ENCODE measurements at places on chromosomes 13 and 19.
A peak's percentile ranks its signal among the peaks of the same experiment; 100 is the strongest.

DNA sequence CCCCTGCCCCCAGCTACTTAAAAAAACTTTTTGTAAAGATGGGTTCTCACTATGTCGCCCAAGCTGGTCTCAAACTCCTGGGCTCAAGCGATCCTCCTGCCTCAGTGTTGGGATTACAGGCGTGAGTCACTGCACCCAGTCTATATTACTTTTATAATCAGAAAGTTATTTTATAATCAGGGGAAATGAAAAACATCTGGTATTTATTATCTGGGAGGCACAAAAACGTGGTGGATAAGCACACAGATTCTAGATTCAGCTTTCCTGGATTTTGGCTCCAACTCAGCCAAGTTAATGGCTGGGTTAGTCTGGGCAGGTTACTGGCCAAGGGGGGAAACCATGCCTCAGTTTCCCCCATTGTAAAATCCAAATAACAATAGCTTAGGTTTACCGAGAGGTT lies 24.7 kb downstream of the KEAP1 start:
- DNase-seq, result peak; percentile 36

DNA sequence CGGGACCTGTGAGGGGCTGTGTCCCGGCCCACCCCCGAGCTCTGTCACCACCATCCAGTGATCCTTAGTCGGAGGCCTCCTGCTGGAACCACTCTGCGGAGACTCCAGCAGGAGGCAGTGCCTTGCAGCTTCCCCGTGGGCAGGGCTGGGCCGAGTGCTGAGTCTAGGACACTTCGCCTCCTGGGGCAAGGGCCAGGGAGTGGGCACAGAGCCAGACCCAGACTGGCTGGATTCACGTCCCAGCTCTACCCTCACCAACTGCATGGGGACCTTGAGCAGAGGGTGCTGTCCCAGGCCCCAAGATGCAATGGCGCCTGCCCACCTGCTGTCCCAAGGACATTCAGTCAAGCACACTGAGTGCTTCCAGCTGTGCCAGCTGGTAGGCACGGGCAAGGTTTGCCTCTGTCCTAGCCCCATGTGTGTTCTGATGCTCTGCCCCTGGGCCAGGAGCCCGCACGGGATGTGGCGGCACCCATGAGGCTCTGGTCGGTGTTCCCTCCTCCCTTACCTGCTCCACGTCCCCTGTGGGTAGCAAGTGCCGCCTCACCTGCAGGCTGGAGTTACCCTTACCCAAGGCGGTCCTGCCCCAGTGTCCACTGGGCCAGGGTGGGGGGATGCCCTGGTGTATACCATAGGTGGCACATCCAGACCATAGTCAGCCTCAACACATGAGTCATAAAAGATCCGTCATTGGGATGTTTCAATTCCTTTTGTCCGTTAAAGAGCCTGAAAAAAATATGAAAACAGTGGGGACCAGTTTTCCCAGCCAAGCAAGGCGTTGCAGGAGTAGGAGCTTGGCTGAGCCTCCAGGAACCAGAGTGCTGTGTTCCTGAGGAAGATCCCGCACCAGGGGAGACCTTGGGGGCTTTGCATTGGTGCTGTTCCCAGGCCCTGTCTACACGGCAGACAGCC lies 7.4 kb downstream of the FZR1 start:
- peak; percentile 9 for DNase-seq

DNA sequence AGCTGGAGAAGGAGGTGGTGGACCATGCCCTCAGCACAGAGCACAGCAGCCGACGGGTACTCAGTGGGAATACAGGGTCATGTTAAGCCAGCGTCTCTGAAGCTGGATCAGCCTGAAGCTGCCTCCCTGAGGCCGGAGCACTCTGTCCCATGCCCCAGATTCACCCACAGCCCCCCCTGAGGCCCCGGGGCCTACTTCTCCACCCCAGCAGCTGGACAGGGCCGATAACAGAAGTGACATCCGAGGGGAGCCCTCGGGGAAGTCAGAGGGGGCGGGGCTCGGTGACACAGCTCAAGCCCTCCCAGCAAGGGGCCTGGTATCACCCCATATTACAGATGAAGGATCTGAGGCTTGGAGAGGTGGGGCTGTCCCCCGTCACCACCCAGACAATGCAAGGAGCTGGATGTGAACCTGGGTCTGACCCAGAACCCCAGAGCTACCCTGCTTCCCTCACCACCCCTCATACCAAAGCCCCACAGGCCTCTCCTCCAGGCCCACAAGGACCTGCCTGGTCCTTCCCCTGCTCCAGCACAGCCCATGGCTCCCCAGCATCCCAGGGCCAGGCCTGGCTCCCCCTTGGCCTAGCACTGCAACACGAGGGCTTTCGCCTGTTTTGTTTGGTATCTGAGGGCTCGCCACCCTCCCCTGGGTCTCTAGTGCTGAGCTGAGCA lies 5.7 kb downstream of the R3HDM4 start:
- no peak for DNase-seq

- no peak for DNase-seq
Observed at GRCh38 chr13:39501702-39502324, 101.2 kb downstream of the LHFPL6 start.

DNA sequence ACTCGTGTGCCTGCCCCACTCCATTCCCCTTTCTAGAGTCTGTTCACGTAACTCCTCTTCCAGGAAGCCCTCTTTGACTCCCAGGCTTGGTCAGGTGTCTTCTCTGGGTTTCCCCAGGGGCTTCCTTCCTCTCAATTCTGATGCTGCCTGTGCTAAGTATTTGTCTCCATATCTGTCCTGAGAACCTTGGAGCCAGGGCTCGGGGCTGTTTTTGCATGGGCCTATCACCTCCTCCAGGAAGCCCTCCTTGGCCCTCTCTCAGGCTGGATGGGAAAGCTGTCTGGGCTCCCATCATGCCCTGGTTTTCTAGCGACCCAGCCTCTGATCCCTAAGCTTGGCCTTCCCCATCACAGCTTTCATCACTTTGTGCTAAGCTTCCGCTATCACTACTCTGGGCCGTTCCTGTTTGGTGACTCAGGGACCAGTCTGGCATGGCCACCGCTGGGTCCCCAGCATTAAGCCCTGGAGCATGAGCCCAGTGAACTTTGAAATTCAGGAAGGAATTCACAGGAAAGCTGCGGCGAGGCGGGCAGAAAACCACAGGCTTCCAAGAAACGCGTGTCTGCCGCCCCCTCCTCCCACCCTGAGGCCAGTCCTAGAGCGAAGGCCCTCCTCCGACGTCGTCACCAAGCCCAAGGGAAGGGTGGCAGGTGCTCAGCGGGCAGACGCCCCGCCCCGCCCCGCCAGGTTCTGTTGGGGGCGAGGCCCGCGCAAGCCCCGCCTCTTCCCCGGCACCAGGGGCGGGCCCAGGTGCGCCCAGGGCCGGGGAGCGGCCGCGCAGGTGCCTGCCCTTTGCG lies 486 bp upstream of the SPINT2 start:
- DNase-seq, result peak; percentile 97

GRCh38 chr19:5957170-5957569 lies 20.8 kb downstream of the RANBP3 start:
- DNase-seq, result no peak

DNA sequence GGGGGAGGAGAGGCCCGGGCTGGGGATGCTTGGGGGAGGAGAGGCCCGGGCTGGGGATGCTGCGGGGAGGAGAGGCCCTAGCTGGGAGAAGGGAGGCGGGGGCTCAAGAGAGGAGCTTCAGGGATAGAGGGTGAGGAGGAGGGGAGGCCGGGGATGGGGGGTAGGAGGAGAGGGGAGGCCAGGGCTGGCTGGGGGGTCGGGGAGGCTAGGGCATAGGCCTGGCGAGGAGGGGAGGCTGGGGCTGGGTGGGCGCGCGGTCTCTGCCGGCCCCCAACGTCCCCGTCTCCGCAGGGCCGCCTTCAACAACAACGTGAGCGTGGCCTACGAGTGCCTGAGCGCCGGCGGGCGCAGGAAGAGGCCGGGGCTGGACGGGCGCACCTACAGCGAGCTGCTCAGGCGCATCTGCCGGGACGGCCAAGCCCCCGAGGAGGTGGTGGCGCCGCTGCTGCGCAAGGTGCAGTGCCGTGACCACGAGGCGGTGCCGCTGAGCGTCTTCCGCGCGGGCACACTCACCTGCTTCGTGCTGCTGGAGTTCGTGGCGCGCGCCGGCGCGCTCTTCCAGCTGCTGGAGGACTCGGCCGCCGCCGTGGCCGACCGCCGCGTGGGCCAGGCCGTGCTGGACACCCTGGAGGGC lies 11.4 kb downstream of the TPGS1 start:
- DNase-seq, result no peak

GRCh38 chr13:95138876-95139585 lies 162.2 kb downstream of the ABCC4 start:
- no peak for DNase-seq

GRCh38 chr13:21079761-21080592 lies 18.6 kb upstream of the LATS2 start:
- peak; percentile 94 for DNase-seq

- DNase-seq, result peak; percentile 35
Observed at GRCh38 chr19:34172661-34173192, 423 bp downstream of the LSM14A start.

DNA sequence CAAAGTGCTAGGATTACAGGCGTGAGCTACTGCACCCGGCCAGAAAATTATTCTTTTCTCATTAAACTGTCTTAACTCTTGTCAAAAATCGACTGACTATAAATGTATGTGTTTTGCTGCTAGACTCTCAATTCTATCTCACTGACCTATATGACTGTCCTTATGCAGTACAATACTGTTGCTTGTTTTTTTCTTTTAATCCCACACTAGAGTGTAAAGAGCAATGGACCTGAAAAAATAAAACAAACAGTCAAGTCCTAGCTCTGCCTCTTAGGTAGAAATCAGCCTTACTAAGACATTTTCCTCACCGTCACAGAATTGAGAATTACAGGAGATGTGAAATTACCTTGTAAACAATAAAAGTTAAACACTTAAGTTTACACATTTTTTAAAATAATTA lies 35.1 kb downstream of the INTS6 start:
- no peak for DNase-seq

DNA sequence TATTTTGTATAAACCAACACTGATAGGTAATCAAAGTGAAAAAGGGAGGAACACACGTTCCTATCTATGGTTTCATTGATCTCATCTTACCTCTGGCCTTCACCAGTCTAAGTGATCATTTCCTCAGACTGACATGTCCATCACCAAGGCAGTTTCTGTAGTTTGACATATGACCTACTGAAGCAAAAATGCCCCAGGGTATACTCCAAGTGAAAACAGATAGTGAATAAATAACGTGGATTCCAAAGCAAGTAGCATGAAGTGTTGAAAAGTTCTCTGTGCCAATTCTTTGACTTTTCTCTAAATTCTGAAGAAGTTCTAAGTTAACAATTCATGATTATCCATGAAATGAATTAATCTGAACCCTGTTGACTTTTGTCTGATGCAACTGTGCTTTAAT lies 334.2 kb upstream of the SGCG start:
- no peak for DNase-seq

DNA sequence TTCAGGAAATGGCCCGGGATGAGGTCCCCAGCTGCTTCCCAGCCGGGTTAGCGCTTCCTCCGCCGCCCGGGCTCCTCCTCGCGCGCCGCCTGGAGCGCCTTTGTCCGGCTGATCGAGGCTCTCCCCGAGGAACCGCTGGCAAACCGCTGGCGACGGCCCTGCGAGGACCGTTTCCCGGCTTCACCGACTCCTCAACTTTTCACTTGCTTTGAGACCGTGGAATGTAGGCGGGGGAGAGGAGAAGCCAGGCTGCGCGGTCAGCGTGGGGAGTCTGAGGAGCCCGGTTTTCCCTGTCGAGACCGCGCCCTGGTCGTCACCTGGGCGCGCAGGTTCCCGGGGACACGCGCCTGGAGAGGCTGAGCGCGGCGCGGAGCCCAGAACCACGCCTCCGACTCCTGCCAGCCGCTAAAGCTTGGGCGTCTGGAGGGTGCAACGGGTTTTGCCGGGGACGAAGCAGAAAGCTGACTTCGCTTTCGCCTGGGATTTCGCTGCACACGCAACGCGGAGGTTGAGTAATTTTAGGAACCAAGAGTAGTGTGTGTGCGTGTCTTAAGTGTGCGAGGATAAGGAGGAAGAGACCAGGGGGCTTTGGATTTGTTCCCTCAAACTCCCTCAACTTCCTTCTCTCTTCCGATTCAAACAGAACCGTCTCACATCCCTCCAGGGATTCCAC lies 7.3 kb upstream of the DGKH start:
- peak; percentile 52 for DNase-seq

DNA sequence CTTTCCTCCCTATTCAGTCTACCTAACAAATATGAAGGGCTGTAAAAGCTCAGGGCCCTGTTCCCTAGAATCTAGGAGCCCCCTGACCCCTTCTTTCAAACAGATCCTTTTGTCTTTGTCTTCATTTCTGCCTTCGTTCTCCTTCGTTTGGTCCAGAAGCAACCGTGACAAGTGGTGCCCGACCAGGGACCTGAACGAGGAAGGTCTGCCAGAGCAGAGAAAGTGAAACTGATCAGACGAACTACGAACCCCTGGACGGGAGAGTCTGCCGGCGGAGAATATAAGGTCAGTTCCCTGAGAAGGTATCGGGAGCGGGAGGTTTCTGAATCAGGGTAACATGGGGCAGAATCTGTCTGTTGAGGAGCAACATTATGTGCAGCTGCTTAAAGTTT lies 751 bp downstream of the ERVK3-1 start:
- DNase-seq, result no peak

DNA sequence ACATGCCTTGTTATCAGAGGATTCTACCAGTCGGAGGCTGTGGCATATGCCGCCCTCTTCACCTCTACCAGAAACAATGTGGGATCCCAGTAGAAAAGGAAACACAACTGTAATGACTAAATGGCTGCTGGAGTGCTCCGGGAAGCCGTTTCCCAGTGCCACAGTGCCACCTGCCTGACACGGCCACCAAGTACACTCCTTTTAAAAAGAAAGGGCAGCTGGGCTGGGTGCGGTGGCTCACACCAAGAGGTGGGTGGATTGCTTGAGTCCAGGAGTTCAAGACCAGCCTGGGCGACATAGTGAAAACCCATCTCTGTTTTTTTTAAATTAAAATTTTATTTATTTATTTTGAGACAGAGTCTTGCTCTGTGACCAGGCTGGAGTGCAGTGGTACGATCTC lies 67.3 kb downstream of the TRPM4 start:
- DNase-seq, result peak; percentile 75
